Keratinocyte (primary cell): ENCODE measurements at places on chromosomes 7 and 10. TPM values are rescaled to one million over a fixed set of nuclear protein-coding genes. Genes with fewer than 3 reads are reported as not detected.

GRCh38 chr7:86958380-86958779, 101.1 kb downstream of the ELAPOR2 start:
- no peak for DNase-seq

GRCh38 chr7:128920913-128921582, 10.5 kb upstream of the KCP start:
- no peak for DNase-seq

- no peak for DNase-seq
Measured at GRCh38 chr10:8137726-8138125, 83.2 kb downstream of the GATA3 start.

DNA sequence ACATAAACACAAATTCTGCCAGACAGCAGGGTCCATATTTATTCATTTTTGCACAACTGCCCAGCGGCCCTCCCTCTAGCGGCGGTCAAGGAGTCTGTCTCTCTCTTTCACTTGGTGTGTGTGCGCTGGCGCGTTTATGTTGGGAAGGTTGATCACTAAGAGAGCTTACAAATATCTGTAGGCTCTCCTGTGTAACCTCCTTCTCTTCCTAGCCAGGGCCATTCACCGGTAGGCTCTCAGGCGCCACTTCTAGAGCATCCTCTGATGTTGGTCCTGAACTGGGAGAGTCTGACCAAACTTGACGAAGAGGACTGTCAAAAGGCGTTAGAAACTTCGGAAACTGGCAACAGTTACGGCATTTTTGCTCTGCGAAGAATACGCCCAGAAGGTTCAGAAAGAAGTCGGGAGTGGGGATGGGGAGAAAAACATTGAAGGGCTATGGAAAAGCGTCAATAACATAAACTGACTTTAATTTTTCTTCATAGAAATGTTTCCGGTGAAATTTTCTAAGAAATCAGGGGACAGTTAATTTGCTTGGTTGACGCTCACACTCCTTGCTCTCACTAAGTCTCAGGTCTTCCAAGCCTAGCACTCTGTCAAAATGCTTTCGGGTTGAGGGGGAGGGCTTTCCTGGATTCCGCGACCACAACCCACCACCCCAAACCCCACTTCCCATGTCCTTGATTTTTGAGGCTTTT, 731.1 kb downstream of the ZWINT start:
- DNase-seq, result no peak

Gene MARVELD1
- polyA plus RNA-seq, result 24.0 to 85.1 TPM (median 39.7 TPM) in 3 replicates

Gene TCTN3
- 41.2 to 45.0 TPM (median 43.0 TPM) in 3 replicates for polyA plus RNA-seq

Gene GRM3
- not detected in 3 replicates for polyA plus RNA-seq
